ENCODE measurements at places on chromosomes 13 and 19. TPM values are rescaled to one million over a fixed set of nuclear protein-coding genes. Genes with fewer than 3 reads are reported as not detected.

Gene CLEC17A
- 0.09 TPM for polyA plus RNA-seq

Gene MISP
- polyA plus RNA-seq = not detected

Gene NCAN
- 0.10 TPM for polyA plus RNA-seq

DNA sequence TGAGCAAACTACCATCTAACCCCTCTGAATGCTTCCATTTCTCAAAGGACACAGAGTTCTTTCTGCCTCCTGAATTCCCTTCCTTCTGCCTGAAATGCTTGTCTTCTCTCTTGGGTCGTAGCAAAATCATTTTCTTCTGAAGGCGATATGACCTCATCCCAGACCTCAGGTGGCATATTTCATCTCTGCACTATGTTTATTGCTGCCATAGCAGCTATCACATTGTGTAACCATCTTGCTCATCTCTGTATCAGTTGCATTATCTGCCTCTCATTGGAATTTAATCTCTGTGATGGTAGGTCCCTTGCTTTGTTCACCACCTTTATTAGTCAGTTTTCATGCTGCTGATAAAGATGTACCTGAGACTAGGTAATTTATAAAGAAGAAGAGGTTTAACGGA lies 32.5 kb upstream of the RAP2A start:
- DNase-seq = no peak

- no peak for DNase-seq
Observed at GRCh38 chr19:37114001-37114400, 35.8 kb downstream of the ZNF420 start.

DNA sequence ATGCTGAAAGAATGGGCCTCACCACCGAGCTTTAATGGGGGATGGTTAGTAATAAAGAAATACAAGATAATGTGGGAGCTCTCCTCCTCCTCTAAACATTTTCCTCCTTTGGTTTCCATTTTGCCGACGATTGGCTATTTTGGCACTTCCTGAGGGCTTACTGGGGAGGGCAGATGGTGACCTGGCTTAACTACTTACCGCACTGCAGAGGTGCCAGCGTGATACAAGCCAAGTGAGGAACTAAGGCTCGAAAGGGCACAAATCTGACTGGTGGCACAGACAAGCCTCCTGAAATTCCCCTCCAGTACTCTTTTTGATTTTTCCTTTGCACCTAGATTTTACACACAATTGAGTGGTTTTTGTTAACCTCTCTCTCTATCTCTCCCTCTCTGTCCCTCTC lies 53.3 kb upstream of the RAP2A start:
- DNase-seq = no peak

DNA sequence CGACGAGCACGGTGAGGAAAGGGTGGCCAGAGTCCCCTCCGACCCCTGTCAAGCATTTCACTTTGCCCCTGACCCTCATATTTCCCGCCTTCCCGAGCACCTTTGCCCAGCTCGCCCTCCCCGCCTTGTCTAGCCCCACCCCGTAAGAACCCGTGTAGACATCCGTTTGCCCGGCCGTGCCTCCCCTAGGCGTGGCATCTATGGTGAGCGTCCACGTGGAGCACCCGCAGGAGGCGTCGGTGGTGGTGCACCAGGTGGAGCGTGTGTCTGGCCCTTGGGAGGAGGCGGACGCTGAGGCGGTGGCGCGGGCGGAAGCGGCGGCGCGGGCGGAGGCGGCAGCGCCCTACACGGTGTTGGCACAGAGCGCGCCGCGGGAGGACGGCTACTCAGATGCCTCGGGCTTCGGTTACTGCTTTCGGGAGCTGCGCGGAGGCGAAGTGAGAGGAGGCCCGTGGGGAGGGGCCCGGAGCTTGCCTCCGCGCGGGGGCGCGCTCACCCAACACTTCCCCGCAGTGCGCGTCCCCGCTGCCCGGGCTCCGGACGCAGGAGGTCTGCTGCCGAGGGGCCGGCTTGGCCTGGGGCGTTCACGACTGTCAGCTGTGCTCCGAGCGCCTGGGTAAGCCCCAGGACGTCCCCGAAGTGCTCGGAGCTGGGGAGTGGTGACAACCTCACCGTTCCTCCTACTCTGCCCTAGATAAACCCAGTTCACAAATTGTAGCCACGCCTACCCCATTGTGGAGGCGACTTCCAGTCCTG lies 4.2 kb downstream of the LTBP4 start:
- DNase-seq = no peak

DNA sequence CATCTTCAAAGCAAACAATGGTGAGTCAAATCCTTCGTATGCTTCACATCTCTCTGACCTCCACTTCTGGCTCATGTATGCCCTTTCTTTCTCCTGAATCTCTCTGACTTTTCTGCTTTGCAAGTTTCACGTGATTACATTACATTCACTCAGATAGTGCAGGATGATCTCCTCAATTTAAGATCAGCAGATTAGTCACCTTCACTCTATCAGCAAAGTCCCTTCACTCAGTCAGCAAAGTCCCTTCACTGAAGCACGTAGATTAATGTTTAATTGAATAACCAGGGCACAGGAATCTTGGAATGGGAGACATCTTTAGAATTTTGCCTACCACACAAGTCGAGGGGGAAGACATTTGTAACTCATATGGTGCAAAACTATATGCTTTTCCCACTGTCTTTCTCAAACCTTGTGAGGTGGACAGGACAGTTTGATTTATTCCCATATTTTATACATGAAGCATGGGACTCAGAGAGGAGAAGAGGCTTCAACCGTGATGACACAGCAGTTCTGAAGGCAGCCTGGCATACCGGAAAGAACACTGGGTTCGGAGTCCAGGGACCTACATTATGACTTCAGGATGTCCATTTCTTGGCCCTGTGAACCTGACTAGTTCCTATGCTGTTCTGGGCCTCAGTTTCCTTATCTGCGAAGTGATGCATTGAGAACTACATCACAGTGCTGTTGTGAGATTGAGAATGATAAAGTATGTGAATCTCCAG lies 23.3 kb downstream of the SIGLECL1 start:
- DNase-seq = no peak

Gene TRPM4
- polyA plus RNA-seq = 34.3 TPM

- no peak for DNase-seq
Observed at GRCh38 chr19:16051254-16052025, 24.9 kb upstream of the TPM4 start.

DNA sequence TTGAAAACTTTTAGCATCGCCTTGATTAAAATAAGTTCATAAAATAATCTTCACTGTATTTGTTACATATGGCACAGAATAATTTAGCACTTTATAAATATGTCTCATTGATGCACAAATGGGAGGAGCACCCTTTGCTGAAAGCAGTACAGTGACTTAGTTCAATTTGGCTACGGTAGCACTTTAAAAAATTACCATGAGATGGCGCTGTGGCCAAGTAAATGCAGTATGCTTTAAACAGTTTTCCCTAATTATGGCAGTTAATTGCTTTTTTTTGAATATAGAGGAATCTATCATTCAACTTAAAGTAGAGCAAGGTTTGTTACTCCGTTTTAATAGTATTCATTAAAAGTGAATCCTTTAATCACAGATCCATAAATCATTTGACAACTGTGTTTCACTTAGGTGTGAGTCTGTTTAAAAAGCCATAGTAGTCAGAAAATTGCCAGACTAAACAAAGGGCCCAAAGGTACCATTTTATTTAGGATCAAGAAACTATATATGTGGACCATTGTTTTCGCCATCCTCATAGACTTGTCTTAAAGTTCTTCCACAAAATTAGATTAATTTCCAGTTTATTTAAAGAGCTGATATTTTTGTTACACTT lies 34.7 kb upstream of the ESD start:
- DNase-seq = peak; percentile 45

Gene COMP
- polyA plus RNA-seq = 15.6 TPM

- peak; percentile 77 for DNase-seq
Observed at GRCh38 chr19:5292822-5293611, 47.6 kb downstream of the PTPRS start.

DNA sequence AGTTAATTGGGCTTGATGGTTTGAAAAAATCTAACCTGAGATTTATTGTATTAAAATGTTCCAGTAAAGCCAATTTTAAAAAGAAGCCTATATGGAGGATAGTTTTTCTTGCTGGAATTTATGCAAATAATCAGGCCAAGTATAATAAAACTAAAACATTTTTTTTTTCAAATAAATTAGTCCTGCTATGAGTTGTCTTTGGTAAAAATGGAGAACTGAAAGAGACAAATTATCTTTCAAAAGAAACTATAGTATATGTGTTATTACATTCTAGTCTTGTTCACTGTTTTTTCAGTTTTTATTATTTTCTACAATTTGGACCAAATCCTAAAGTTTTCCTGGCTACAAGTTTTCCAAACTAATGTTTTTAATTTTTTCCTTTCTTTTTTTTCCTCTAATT lies 468.9 kb downstream of the UQCRFS1 start:
- no peak for DNase-seq

DNA sequence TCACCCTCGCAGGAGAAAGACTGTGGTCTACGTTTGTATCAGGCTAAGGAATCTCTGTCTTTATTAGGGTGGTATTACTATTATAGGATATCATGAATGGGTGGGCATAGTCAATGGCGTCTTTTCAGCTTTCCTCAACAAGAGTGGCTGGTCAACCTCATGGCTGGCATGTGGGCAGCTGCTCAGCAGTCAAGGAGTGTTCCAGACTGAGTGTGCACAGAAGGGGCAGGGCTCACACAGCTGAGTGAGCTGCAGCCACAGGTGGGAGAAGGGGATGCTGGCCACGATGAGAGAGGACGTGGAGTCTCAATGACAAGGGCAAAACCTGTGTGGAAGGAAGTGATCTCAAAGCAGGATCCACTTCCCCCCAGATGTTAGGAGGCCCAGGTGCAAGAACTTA lies 54.7 kb downstream of the SLC7A1 start:
- DNase-seq = no peak

DNA sequence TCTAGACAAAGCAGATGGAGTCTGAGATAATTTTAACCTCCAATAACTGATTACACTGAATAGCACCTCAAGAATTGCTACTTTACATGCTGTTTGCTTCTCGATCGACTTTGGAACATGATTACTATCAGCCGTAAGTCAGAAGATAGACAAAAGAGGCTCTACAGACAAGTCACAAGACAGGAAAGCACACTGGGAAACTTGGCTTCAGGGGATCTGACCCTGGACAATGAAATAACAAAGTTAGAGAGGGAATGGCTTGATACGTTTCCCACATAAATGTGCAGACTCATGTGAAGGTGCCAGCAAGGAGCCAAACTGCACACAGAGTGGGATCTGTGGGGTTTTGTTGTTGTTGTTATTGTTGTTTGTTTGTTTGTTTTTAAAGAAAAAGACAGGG lies 28.5 kb downstream of the DCLK1 start:
- no peak for DNase-seq

- DNase-seq = peak; percentile 82
Observed at GRCh38 chr19:7159105-7159933, 89.8 kb downstream of the ZNF557 start.

GRCh38 chr19:45919678-45920077 lies 5.1 kb upstream of the NANOS2 start:
- DNase-seq = no peak

- DNase-seq = no peak
Observed at GRCh38 chr19:34597596-34597995, 79.4 kb downstream of the SCGB2B2 start.

DNA sequence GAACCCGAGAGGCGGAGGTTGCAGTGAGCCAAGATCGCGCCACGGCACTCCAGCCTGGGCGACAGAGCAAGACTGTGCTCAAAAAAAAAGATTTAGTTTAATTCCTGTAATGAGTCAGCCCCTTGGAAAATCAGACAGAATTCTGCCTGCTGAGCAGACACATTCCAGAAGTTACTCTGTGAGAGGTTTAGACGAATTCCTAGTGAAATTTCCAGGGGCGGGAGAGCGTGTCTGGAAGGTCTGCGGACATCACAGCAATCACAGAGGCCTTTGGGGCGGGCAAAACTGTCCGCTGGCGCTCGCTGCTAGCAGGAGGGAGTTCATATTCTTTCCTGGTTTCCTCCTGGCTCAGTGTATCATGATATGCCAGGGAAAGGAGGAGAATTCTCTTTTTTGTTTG lies 17.5 kb downstream of the MISP start:
- DNase-seq = no peak

Gene TJP3
- 1.3 TPM for polyA plus RNA-seq

DNA sequence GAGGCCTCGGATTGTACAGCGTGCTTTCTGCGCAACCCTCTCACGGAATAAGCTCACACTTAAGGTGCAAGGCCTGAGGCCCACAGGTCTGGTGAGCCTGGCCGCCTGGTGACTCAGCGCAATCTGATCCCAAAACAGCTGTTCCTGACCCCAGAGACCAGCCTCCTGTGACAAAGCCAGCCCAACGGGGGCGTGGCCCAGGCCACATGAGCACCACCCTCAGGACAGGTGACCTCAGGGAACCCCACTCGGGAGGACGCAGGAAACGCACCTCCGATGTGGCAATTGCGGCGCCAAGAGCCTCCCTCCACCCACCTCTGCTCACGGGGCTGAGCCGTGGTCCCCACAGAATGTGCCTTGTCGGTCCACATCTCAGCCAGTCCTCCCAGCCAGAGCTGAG lies 26.4 kb downstream of the GRTP1 start:
- no peak for DNase-seq

DNA sequence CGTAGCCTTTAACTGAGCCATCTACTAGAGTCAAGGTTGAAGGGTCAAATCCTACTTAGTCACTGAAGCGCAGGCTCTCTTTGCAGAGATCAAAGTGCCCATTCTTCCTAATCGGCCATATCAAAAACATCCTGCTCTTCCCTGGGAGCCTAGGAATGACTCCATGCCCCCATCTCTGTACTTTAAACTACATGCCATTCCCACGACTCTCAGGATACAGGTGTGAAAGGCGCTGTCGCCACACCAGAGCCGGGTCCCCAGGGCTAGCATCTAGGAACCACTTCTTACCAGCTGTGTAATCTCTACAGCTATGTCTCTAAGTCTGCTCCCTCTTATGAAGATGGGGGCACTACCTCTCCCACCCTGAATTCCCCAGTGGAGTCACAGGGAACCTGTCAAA lies 22.3 kb downstream of the IRS2 start:
- no peak for DNase-seq

- DNase-seq = no peak
Observed at GRCh38 chr13:30748717-30749116, 13.4 kb downstream of the ALOX5AP start.

DNA sequence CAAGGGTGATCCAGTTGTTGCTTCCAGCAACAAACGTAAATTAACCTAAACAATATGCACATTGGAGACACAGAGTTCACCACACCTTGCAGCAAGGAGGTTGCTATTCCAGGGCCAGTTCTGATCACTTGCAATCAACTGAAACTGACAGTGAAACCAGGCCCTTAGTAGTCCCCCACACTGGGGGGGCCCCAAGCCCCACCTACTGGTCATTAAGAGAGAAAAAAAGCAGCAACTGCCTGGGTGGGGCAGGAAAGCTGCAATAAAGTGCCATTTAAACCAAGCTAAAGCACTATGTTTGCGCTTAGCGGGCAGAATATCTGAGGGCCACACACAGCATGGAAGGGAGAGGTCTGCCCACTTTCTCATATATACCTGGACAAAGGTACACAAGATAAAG lies 51.5 kb downstream of the ATP7B start:
- no peak for DNase-seq

- DNase-seq = no peak
Observed at GRCh38 chr13:110486061-110486715, 75.3 kb downstream of the RAB20 start.

Gene SYT5
- polyA plus RNA-seq = 0.58 TPM

Gene PTPRH
- 0.05 TPM for polyA plus RNA-seq

- DNase-seq = peak; percentile 74
Observed at GRCh38 chr13:106566641-106567473, 1.1 kb downstream of the ARGLU1 start.

All from muscle of arm (tissue), 14 donors.